NCI-H1694 (cell line): ENCODE measurements at places on chromosomes 6 and 20.

GRCh38 chr20:10178727-10179313 is 39.8 kb upstream of the SNAP25 start:
- no peak for DNase-seq

GRCh38 chr6:70823651-70824050 is 133.2 kb downstream of the B3GAT2 start:
- DNase-seq: no peak

DNA sequence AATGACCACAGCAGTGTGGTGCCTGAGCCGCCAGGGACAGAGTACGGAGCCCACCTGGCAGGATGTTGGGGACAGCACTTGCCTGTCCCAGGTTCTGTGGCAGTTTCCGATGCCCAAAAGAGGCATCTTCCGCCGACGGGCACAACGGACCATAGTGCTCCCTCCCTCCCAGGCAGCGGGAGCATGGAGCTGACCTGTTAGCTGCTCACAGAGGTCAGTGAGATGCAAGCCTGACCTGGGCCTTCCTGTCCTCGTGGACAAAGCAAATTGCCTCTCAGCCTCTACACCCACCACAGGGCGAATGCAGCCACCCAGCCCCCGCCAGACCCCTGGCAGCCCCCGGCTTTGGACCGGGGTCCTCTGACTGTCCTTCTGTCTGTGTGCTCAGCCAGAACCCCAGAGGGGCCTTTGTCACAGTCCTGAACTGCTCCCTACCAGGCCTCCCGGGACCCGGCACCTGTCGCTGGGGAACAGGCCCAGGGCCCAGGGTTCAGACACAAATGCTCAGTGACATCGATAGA is 16.2 kb upstream of the FRMD1 start:
- no peak for DNase-seq

- no peak for DNase-seq
These were observed 95.5 kb upstream of the ZNF184 start for GRCh38 chr6:27568226-27568897.

- DNase-seq: no peak
These were observed 4.2 kb upstream of the ZNF311 start for GRCh38 chr6:29009358-29009757.

DNA sequence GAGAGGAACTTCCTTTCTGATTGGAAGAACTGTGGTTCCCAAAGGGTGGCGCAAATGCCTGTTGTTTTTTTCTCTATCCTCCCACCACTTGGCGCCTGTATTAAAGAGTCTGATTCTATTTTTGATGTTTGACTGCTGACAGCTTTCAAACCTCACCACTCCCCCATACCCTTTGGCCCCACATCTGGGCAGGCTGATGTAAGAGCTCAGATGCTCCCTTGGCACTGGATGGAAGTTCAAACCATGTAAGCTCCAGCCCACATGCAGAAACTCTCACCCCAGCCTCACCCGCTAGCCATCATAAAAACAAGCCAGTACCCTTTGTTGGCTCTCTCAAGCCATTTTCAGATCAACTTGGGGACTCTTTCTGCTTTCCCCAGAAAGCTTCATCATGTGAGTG is 20.0 kb upstream of the TMEM14A start:
- no peak for DNase-seq

DNA sequence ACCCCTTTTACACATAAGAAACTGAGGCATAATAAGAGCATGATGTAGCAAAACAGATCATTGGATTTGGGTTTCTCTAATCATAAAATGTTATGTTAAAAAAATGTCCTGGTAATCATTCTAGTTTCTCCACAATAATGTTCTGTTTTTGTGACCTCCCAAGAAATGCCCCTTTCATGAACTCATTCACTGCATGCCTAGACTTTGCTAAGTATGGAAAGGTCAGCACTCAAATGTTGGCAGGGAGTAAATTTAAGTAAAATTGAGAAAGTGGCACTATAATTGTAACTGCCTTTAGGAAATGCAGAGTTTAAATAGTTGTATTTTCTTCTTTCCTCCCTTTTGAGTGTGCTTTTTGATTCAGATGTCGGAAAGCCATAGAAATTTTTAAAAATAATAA is 48.5 kb upstream of the ID4 start:
- DNase-seq: no peak

DNA sequence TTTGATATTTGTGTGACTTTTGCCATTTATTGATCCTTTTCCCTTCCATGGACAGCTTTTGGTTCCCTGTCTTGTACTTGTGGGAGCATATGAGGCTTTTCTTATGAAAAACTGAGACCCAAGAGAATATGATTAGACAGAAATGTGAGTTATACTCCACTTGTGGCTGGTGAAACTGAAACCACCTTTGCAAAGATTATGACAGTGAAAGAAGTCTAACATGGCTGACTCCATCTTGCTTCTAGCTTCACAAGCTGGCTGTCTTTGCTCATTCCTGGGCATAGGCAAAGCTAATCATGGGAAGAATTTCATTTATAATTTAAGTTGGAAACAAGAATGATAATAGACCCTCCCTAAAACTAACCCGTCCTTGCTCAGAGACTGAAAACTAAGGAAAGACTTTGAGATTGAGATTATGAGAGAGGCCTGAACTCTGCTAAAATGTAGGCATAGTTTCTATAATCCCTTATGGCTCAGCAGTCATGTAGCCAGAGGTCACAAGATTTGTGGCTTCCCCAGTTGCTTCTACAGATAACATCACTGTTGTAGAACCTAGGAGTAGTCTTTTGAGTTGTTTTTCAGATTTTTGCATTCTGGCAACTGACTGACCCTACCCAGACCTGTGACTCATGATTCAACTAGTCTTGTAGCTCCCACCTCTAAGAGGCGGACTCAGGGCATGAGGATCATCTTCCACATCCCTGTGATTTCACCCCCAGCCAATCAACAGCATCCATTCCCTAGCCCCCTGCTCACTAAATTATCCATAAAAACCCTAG is 50.9 kb upstream of the CD2AP start:
- DNase-seq: no peak

GRCh38 chr6:6224933-6225486 is 95.5 kb downstream of the F13A1 start:
- no peak for DNase-seq

DNA sequence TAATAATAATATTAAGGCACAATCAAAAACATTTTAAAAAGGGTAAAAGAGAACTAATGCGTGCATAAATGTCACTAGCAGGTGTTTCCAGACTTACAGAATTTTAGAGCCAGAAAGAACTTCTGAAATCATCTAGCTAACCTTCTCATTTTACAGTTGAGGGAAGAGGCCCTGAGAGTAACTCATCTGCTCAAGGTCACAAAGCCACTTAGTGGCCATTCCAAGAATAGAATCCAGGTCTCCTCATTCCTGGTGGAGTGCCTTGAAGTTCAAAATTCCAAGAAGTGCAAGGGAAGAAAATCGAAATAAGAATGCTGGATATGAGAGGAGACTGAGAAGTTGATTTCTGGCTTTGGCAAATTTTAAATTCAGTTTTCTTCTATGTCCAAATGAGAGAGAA is 3.2 kb upstream of the KIAA0408 start:
- DNase-seq: no peak

DNA sequence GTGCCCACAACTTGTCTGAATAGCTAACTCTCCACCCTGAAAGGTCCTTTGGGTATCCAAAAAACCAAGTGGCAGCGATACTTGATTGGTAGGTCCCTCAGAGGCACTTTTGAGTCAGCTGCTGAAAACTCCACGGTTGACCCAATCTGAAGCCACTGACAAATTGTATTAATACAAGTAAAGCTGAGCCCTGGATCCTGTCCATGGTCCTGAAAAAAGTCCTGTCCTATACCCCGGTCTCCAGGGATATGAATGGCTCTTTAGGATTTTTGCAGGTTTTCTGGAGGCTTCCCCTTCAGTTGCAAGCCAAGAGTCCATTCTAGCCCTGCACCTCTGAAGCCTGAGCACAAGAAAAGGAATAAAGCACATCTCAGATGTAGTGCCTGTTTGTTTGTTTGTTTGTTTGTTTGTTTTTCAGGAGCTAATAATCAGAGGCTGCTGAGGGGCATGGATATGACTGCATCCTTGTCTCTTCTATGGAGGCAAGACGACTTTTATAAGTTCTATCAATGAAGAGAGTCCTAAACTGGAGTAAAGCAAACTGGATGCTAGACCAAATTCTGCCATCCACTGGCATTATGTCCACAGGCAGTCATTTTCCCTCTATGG is 1.7 kb upstream of the SLC12A5 start:
- no peak for DNase-seq

- DNase-seq: no peak
These were observed 97.3 kb upstream of the MAFB start for GRCh38 chr20:40786336-40786735.

DNA sequence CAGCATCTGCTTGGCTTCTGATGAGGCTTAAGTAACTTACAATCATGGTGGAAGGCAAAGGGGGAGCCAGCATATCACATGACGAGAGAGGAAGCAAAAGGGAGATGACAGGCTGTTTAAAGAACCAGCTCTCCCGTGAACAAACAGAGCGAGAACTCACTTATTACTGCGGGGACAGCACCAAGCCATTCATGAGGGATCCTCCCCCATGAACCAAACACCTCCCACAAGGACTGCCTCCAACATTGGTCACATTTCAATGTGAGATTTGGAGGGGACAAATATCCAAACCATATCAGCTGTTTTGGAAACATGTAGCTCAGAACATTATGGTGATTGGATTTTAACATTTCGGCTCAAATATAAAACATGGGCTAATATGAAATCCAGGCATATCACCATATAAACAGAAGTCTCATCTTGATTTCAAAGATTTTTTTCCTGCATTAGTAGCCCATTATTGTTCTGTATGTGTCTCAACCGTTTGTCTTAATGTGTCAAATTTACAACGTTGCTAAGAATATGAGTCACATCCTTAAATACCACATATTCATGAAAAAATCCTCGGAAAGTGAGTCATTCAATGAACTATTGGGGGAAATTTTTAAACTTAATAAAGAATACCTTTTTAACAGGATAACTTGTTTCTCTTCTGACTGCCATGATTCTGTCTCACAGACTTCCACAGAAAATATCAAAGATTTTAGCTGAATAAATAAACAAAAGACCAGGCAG is 894.3 kb downstream of the TFAP2A start:
- DNase-seq: no peak

- DNase-seq: no peak
These were observed 5.1 kb upstream of the IYD start for GRCh38 chr6:150363733-150364132.

- DNase-seq: no peak
These were observed 50.5 kb upstream of the DTNBP1 start for GRCh38 chr6:15713325-15713724.

DNA sequence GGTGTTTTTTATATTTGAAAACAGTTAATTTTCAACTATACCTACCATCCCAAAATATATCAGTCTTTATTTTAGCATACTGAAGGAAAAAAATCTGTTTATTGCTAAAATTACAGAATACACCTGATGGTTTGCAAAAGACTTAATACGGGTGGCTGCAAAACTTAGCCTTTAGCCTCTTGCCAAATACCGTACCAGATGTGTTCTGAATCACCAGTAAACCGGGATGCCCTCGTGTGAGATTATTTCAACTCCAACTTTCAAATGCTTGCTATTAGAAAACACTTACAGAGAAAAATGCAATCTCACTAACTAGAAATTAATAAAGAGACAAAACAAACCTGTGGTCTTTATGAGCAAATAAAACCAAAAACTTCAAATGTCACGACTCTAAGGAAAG is 36.0 kb downstream of the REV3L start:
- no peak for DNase-seq

DNA sequence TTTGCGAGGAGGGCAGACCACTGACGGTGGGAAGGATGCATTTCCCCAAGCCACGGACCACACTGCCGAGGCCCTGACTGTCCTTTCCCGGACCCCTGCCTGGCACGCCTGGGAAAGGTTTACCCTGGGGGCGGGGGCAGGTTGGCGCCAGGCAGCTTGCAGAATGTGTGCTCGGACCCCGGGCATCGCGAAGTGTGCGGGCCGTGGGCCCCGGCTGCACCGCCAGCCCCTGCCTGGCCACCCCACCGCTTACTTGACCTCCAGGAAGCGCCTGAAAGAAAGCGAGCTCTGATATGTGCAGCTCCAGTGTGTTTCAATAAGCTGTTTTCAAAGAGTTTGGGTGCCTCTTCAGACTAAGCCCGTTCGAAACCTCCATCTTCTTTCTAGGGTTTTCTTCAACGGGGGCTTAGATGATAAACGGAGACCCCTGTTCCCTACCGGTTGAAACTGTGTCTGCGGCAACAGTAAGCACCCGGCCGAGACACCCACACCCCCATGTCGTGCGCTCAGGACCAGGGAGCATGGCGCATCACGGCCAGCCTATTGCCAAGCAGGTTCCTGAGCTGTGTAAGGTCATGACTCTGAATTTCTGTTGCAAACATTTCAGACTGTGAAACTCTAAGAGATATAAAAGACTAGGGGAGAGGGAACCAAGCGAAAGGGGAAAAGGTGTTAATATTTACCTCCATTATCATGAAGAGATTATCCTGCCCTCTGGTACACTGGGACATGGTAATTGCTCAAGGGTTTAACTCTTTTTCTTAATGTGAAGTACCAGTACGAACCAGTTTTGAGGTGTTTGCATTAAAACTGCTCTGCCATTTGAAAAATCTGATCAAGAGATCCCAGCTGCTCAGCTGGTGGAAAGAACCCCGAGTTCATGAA is 231.2 kb upstream of the FOXQ1 start:
- no peak for DNase-seq

DNA sequence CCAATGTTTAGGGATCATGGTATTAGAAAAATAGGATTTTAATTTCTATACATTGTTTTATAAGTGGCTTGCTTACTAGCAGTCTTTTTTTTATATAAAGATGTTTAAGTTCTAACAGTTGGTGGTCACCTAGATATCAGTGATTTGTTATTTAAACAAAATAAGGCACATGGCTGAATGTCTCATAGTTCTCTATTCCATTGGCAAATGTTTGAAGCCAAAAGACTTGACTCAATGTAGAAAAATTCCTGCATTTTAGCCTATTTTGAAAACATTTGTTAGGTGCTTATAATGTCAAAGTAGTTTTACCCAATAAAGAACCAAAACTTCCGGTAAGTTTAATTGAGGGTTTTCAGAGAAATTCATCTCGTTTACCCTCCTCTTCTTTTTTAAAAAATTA is 26.8 kb downstream of the MAPK14 start:
- no peak for DNase-seq

- no peak for DNase-seq
These were observed 42.1 kb upstream of the TMEM30A start for GRCh38 chr6:75326557-75327258.

- DNase-seq: no peak
These were observed 59.6 kb upstream of the ZFP64 start for GRCh38 chr20:52251136-52251700.

DNA sequence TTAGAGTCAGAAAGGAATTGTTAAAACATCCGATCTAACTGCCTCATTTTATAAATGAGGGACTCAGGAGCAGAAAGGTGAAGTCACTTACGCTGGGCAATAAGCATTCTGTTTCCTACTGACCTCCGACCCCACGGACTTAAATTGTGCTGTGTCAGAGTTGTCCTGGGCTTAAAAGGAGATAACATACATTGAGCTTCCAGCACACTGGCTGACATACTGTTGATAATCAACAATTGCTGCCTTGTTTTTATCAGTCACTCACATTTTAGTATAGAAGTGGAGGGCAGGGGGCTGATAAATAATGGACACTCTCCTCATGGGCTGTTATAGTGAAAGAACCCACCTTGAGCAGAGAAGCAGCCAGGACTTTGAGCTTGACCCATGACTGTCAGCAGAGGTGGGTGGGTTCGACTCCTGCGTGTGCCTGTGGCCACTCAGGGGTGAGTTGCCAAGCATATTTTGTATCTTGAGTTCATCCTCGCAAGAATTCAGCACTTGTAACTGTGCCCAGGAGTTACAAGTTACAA is 166.5 kb upstream of the JARID2 start:
- no peak for DNase-seq
